NCI-H187 (cell line): ENCODE measurements at places on chromosomes 3 and 15.

- DNase-seq = no peak
Measured at GRCh38 chr15:64878705-64879104, 33.0 kb upstream of the ANKDD1A start.

DNA sequence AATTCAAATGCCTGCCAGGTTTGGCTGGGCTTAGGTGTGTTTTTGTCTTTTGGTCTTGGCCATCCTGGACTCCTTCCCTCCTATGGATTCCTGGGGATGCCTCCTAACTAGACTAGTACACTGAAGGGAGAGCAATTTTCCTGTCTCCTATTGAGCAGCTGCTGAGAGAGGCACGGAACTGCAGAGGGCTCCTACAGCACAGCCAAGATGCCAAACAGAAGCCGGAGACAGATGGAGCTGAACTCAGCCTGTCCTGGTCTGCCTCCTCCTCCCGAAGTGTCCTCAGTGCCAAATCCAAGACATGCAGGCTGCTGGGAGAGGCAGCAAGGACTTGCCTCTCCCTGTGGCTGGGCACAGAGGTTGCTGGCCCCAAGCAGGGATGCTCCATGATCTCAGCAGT is 256.6 kb upstream of the PROK2 start:
- no peak for DNase-seq

GRCh38 chr15:68887819-68888218 is 42.5 kb upstream of the SPESP1 start:
- no peak for DNase-seq

- no peak for DNase-seq
Measured at GRCh38 chr15:45715528-45715927, 80.7 kb downstream of the SQOR start.

- no peak for DNase-seq
Measured at GRCh38 chr15:82312586-82313349, 36.5 kb downstream of the GOLGA6L10 start.

- DNase-seq = no peak
Measured at GRCh38 chr3:51500632-51501131, 867 bp upstream of the DCAF1 start.

DNA sequence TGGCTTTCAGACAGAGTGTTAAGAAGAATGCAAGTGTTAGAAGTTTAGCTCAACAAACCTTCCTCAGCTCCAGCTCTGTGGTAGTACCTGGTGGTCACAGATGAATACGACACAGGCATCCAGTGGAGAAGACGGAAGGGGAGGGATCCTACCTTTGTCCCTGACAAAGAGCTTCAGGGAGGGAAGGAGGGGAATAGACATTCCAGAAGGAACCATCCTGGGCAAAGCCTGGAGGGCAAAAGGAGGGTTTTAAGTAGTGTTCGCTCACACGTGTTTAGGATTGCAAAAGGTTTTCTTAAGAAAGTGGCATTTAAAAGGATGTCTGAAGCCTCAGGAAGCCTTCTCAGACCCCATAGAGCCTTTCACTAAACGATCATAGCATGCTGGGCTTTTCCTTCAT is 2.8 kb downstream of the CHCHD4 start:
- no peak for DNase-seq

DNA sequence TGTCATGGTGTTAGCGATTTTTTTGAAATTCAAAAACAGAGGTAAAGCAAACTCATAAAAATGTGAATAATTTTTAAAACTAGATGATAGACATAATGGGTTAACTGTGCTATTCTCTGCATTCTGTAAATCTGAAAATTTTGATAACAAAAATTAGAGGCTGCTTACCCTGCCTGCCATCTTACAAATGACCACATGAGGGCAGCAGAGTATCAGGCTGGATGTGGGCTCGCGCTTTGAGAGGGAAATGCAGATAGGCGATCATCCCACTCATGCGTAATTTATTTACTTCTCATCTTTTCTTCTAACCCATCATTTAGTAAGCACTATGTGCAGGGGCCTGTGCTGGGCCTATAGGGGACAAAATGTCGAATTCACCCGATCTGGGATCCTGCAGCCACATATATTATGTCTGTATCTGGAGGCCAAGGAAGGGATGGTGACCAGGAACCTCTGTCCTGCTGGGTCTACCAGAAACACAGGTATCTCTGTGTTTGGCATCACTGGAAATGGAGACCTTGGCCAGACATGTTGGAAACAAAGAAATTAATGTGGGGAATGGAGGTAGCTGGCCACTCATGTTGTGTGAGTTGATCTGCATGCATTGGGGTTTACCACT is 7.8 kb upstream of the RAD18 start:
- DNase-seq = peak; percentile 5

DNA sequence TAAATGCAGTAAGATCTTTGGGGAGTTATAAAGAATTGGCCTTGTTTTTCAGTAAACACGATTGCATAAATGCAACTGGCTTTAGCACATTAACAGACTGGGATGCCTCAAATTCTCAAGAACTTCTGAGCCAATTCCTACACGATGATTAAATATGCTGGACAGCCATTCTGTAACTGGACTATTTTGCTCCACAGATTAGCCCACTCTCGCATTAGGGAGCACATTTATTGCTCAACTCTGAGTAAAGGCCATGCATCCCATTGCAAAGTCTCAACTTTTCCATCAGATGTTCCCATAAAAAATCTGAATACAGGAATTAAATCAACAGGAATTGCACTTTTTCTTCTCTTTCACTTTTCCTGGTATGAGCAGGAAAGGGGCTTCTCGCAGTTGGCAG is 66.7 kb upstream of the PRICKLE2 start:
- no peak for DNase-seq

DNA sequence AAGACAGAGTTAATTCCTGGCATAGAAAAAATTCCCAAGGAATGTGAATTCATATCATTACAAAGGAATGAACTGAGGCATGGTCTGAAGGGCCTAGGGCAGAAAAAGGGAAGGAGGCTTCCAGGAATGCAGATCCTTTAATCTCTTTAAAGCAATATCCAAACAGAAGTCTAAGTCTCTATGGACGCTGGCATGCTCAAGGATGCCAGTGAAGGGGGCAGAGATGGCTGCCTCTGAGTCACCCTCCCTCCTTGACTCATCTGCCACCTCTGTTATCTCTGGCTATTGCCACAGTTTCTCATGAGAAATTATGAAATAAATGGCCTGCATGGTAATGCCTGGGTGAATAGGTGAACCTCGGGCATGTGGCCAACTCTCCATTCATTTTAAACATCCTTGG is 96.3 kb upstream of the BCL6 start:
- DNase-seq = no peak

DNA sequence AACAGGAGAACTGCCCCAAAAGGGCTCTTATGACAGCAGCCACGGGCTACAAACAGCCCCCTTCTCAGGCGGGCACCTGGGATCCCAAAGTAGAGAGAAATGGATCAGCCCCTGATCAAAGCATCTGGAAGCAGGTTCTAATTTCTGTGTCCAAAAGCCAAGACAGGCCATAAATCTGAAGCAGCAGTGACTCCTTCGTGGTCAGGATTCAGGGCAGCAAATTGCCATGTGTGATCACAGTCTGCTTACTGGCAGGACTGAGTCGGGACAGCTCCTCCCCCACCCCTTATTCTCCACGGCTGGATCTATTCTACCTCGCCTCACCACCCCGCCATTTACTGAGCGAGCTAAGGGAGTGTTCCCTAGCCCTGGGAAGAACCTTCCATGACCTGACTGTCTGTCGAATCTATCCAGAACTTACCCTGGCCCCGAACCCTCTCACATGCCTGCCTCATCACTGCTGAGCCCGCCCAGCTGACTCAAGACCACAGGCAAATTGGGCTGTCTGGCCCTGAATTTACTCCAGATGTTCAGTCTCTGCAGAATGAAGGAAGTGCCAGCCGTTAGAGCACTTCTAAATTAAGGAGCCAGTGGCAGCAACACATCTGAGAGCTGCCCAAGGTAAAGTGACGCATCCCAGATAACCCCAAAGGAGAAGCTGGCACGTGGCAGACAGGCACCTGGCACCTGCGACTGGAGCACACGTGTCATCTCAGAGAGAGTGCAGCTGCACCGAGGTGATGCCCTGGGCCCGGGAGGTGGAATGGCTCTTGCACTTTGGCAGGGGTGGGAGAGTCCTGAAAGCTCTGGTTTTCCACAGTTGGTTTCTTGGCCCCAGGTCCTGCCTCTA is 1.3 kb downstream of the LRRC15 start:
- no peak for DNase-seq
